ENCODE measurements at places on chromosomes 6 and 20.
A peak's percentile ranks its signal among the peaks of the same experiment; 100 is the strongest.

DNA sequence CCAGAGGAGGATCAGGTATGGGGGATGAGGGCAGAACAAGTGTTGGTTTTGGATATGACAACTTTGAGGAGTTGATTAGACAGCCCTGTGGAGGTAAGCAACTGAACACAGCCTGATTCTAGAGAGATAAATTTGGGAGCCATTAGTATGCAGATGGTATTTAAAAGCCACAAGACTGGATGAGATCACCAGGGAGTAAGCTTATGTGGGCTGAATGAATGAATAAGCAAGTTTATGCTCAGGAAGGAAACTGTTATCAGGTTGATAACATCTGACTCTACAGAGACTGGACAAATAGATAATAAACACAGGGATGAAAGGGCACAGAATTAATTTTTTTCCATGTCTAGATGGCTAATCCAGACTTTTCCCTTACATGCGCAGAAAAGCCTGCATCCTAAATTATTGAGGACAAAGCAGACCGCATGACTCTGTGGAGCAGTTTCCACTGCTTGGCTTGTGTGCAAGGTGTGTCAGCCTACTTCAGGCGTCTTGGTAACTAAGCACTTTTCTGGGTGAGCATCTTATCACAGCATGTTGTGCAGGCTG lies 150.6 kb downstream of the GJA10 start:
- no peaks in the 10 kb centered on the region for H3K27me3 ChIP-seq
- no peak overlapping the region for H3K4me3 ChIP-seq
- H3K4me1 ChIP-seq = no peaks in the 10 kb centered on the region
- H3K27ac ChIP-seq = no peak overlapping the region
- no peak for DNase-seq
- H3K36me3 ChIP-seq = no peaks in the 10 kb centered on the region

- DNase-seq = no peak
- no peak overlapping the region for H3K4me3 ChIP-seq
- no peak overlapping the region for H3K27ac ChIP-seq
- H3K4me1 ChIP-seq = no peaks in the 10 kb centered on the region
These were observed 9.8 kb downstream of the C6orf52 start for GRCh38 chr6:10684618-10685017.

DNA sequence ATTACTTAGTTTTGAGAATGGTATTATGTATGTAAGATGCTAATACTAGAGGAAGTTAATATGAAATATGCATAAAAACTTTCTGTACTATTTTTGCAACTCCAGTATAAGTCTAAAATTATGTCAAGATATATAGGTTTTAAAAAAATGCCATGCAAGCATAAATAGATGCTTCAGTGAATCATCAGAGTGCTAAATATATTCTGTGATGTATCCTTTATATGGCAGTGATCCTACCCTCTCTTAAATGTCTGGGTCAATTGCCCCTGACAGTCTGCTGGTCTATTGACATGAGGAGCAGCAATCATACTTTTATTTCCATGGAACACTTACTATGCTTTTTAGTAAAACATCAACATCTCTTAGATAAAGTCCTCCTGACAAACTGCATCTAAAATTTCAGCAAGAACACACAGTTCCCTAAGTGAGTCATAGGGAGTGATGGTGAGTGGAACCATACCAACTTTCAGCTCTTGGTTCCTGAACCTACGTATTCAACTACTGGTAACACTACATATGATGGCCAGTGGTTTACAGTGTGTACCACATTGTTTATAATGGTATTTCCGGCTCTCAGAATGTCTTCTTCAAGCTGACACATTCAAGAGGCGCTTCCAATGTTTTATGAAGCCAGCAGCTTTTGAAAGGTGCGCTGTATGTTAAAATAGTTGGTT lies 928.7 kb upstream of the GJE1 start:
- H3K4me1 ChIP-seq = no peaks in the 10 kb centered on the region
- no peak overlapping the region for H3K27ac ChIP-seq
- H3K36me3 ChIP-seq = no peaks in the 10 kb centered on the region
- H3K4me3 ChIP-seq = no peak overlapping the region
- no peaks in the 10 kb centered on the region for H3K27me3 ChIP-seq

GRCh38 chr6:106426250-106426970 lies 65.9 kb downstream of the CRYBG1 start:
- H3K4me3 ChIP-seq = no peak overlapping the region
- H3K27ac ChIP-seq = no peak overlapping the region
- H3K4me1 ChIP-seq = no peaks in the 10 kb centered on the region
- H3K36me3 ChIP-seq = no peaks in the 10 kb centered on the region
- H3K27me3 ChIP-seq = no peaks in the 10 kb centered on the region

- H3K36me3 ChIP-seq = no peaks in the 10 kb centered on the region
- no peaks in the 10 kb centered on the region for H3K27me3 ChIP-seq
- no peak overlapping the region for H3K27ac ChIP-seq
- H3K4me1 ChIP-seq = peaks cover 5% of the 10 kb centered on the region
These were observed 245.4 kb upstream of the FLRT3 start for GRCh38 chr20:14582855-14583254.

GRCh38 chr6:3022765-3023662 lies 23.3 kb downstream of the NQO2 start:
- H3K4me1 ChIP-seq = peaks cover 16% of the 10 kb centered on the region
- peaks cover 17% of the 10 kb centered on the region for H3K36me3 ChIP-seq
- H3K4me3 ChIP-seq = peak overlapping the region; percentile 3

GRCh38 chr6:28657769-28658465 lies 132.2 kb downstream of the GPX5 start:
- H3K4me1 ChIP-seq = peaks cover 19% of the 10 kb centered on the region
- peak overlapping the region; percentile 93 for H3K27ac ChIP-seq
- H3K27me3 ChIP-seq = peaks cover 27% of the 10 kb centered on the region
- peak overlapping the region; percentile 94 for H3K4me3 ChIP-seq
- peaks cover 6% of the 10 kb centered on the region for H3K36me3 ChIP-seq

GRCh38 chr6:139308286-139308916 lies 16.6 kb upstream of the TXLNB start:
- no peaks in the 10 kb centered on the region for H3K36me3 ChIP-seq
- no peak overlapping the region for H3K4me3 ChIP-seq
- DNase-seq = no peak
- H3K4me1 ChIP-seq = peaks cover 4% of the 10 kb centered on the region

DNA sequence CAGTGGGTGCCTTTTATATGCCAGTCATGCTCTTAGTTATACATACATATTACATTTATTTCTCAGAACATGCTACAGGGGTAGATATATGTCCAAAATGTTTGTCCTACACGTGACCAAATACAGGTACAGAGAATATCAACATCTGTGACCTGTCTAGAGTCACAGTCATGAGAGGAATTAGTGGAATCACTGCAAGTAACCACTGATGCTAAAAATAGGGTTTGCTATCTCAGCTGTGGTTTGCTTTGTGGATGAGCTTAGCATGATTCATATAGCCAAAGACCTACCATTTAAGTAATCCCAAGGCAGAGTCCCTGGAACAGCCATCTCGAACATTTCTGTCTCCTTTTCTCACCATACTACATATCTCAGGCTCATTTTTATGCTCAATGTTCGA lies 32.3 kb downstream of the GSTA3 start:
- no peak overlapping the region for H3K27ac ChIP-seq
- H3K27me3 ChIP-seq = no peaks in the 10 kb centered on the region
- H3K36me3 ChIP-seq = no peaks in the 10 kb centered on the region

- peak overlapping the region; percentile 1 for H3K27ac ChIP-seq
- H3K36me3 ChIP-seq = no peaks in the 10 kb centered on the region
- H3K27me3 ChIP-seq = no peaks in the 10 kb centered on the region
- no peak overlapping the region for H3K4me3 ChIP-seq
These were observed 4.9 kb downstream of the E2F1 start for GRCh38 chr20:33681288-33681687.

- H3K4me1 ChIP-seq = no peaks in the 10 kb centered on the region
- no peak for DNase-seq
- H3K36me3 ChIP-seq = peaks cover 15% of the 10 kb centered on the region
- H3K27me3 ChIP-seq = no peaks in the 10 kb centered on the region
These were observed 497.5 kb downstream of the UTRN start for GRCh38 chr6:144782634-144783033.

DNA sequence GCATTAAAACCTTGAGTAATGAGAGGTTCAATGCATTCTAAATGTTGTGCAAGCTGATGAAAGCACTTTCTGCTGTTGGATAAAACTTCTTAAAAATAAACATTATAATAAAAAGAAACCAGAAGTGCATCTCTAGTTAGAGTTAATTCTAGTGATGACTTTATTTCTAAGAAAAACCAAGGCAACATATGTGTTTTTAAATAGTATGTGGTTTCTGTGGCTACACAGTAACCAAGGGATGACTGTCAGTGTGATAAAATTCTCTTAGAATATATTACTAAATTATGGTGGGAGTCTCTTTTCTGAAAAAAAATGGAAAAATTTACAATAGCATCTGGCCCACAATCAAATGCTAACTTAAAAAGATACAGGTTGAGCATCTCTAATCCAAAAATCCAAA lies 117.0 kb downstream of the ME1 start:
- H3K4me3 ChIP-seq = no peak overlapping the region
- H3K4me1 ChIP-seq = no peaks in the 10 kb centered on the region
- DNase-seq = no peak
- no peaks in the 10 kb centered on the region for H3K36me3 ChIP-seq
- H3K27ac ChIP-seq = no peak overlapping the region
- no peaks in the 10 kb centered on the region for H3K27me3 ChIP-seq

DNA sequence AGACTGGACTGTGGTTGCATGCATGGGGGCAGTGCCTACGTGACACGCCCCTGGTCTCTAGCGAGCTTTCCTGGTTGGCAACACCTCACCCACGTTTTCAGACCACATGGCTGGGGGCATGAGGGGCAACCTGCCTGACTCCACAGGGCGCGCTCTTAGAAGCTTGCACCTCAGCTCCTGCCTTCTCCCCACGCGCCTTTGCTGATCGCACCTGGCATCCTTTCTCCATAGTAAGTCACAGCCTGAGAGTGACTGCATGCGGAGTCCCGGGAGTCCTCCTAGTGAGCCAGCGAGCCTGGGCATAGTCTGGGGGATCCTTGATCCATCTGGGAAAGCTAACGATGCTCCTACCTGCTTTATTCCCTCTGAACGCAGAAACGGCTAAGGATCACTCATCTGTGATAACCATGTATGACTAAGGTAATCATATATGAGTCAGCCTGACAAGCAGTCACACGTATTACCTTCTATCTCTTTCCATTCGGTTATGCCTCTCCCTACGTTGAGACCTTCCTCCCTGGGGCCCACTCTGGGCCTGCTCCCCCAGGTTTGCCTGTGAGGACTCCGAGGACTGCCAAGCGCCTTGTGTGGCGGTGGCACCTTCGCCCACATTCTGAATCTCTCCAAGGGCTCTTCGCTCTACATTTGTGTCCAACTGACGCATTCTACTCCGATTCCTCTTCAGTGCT lies 4.5 kb downstream of the TCFL5 start:
- peaks cover 14% of the 10 kb centered on the region for H3K4me1 ChIP-seq
- H3K27me3 ChIP-seq = peaks cover 14% of the 10 kb centered on the region
- no peak overlapping the region for H3K27ac ChIP-seq
- no peak overlapping the region for H3K4me3 ChIP-seq
- DNase-seq = no peak

DNA sequence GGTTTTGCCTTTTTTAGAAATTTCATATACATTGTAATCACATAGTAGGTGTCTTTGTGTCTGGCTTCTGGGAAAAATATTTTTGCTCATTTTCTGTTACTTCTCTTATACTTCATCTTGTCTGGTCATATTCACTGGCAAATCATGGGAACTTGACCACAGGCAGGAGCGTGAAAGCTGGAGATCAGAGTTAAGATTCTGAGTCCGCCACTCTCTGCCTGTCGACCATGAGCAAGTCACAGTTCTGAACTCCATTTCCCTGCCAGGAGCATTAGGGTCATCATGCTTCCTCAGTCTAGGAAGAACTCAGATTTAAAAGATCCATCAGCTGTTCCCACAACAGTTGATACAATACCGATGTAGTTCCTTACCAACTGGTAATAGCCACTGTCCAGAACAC lies 12.4 kb upstream of the SCGN start:
- H3K27ac ChIP-seq = no peak overlapping the region
- DNase-seq = no peak
- no peak overlapping the region for H3K4me3 ChIP-seq
- H3K27me3 ChIP-seq = peaks cover 14% of the 10 kb centered on the region
- H3K36me3 ChIP-seq = no peaks in the 10 kb centered on the region

DNA sequence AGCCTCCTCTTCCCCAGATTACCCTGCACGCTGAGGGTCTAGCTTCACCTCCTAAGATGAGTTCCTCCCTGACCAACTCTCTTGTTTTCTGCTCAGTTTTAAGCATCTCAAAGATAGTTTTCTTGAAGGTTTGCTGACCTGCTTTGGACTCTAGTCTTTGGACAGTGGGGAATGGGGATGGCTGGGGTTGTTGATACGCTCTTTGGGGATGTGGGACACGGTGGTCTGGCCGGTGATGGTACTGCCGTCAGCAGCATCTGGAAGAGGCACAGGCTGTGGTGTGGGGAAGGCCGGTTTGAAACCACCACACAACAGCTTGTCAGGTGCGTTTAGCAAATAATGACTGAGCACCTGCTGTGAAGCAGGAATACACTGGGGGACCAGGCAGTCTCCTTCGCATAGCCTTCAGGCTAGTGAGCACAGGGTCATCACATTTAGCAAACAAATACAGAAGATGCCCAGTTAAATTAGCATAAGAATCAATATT lies 94.1 kb downstream of the TMEM242 start:
- H3K4me1 ChIP-seq = peaks cover 7% of the 10 kb centered on the region
- peak overlapping the region; percentile 49 for H3K27ac ChIP-seq
- H3K4me3 ChIP-seq = peak overlapping the region; percentile 10

- peaks cover 45% of the 10 kb centered on the region for H3K4me1 ChIP-seq
- H3K27ac ChIP-seq = peak overlapping the region; percentile 80
- H3K36me3 ChIP-seq = no peaks in the 10 kb centered on the region
- no peak for DNase-seq
These were observed 2.3 kb upstream of the KIF16B start for GRCh38 chr20:16575390-16576140.

- no peaks in the 10 kb centered on the region for H3K36me3 ChIP-seq
- H3K27ac ChIP-seq = no peak overlapping the region
- no peak overlapping the region for H3K4me3 ChIP-seq
These were observed 175.8 kb downstream of the GMPR start for GRCh38 chr6:16414205-16414604.

All from type B pancreatic cell (in vitro differentiated cells).